ENCODE measurements at places on chromosomes 3 and 15.

GRCh38 chr15:49987198-49987785 lies 131.7 kb downstream of the ATP8B4 start:
- no peak for DNase-seq

DNA sequence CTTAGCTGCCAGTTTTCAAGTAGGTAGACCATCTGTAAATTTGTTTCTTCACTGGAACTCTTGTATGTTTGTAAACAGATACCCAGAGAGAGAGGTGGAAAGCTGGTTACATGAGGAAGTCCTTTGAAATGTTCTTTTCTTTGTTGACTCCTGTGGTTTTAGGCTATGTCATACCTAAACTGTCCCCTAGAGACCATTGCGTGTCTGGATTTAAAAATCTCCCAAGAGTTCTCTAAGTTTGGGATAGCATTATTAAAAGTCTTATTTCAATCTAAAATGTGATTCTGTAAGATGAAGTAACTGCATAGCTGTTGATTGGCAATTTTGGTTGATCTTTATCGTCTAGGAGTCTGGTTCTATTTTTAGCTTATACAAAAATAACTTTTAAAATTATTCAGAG lies 127.2 kb downstream of the GHSR start:
- no peak for DNase-seq

DNA sequence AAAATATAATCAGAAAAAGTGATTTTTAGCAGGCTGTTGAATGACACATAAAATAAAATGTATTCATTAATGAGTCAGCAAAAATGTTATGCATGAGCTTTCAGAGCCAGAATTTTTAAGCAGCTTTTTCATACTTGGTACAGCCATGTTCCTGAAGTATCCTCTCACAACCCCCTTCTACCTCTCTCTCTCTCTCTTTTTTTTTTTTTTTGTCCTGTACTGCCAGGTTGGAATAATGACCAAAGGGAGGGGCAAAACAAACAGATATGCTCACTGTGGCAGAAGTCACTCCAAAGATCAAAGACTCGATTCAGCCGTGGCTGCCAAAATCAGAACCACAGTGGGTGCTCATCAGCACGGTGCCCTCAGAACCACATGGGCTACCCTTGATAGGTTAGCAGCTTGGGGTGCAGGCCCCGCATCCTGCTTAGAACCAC lies 383.0 kb downstream of the ZBTB20 start:
- DNase-seq = no peak

GRCh38 chr3:53694666-53695323 lies 151.4 kb downstream of the CHDH start:
- no peak for DNase-seq

GRCh38 chr3:128523591-128523990 lies 30.6 kb upstream of the GATA2 start:
- no peak for DNase-seq

- DNase-seq = peak; percentile 40
These were observed 19.5 kb upstream of the TIMP4 start for GRCh38 chr3:12178091-12178820.

DNA sequence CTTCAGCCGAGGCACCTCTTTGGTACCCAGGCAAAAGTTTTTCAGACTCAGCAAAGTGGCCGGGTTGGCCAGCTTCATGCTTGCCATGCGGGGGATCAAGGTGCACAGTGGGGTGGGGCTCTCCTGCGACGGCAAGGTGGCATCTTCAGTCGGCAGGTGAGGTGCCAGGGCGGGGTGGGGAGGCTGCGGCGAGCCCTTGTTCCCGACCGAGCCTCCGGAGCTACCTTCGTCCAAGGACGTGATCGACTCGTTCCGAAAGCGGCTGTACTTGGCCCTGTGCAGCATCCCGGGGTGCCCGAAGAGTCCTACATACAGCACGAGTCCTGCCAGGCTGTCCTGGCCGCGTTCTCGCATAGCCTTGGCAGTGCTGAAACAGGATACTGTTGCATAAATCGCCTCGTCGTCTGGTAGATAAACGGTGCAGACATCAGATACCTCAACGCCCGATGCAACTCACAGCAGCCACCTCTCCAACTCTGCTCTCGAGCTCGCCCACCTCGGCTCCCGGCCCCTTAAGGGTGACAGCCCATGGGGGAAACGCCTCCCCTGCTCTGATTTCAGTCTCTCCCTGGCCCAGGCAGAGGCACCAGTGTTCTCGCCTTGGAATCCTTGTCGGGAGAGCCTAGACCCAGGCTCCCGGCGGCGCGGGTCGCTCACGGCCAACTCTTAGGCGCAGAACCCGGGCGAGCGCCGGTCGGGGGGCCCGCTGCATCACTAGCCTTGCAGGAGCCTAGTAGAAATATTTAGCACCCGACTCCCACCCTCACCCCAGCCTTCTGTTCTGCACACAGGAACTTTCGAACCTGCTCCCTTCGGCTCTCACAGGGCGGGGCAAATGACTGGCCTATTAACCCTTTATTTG lies 826 bp downstream of the SHC4 start:
- DNase-seq = peak; percentile 31

DNA sequence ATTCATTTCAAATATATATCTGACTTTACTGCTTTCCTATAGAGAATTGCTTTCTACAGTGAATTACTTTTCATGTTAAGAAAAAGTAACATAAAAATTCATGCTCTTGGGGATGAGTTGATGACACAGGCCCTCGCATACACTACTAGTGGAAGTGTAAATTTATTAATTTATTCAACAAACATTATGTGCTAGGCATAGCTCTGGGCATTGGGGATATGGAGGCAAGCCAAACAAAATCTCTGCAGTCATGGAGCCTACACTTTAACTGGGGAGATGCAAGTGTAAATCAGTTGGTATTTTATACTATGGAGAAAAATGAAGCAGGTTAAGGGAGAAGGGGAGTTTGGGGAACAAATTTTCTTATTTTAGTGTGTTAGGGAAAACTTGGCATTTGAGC lies 340.7 kb downstream of the RAP2B start:
- DNase-seq = no peak

DNA sequence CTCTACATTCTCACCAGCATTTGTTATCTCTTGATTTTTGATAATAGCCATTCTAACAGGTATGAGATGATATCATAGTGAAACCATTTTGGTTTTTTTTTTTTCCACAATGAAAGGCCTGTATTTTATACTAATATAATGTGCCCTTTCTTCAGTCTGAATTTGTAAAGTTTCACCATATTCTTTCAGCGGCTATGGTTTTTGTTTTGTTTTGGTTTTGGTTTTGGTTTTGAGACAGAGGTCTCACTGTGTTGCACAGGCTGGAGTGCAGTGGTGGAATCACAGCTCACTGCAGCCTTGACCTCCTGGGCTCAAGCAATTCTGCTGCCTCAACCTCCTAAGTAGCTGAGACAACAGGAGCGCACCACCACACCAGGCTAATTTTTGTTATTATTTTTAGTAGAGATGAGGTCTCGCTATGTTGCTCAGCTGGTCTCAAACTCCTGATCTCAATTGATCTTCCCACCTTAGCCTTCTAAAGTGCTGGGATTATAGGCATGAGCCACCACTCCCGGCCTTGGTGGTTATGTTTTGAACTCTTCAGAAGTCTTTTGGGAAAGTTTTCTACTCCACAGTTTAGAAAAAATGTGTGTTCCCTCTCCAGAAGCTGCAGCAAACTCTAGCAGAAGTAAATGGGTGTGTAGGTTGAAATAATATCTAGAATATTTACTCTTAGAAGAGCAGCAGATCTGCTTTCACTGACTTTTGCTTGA lies 110.2 kb upstream of the UMPS start:
- DNase-seq = no peak
